Renal cortex interstitium (tissue), 15 donors: ENCODE measurements at places on chromosomes 3 and 15. TPM values are rescaled to one million over a fixed set of nuclear protein-coding genes. Genes with fewer than 3 reads are reported as not detected.

The DGKG gene
- 0.26 TPM for polyA plus RNA-seq

The NMD3 gene
- polyA plus RNA-seq, result 60.0 TPM

The OR5K2 gene
- not detected for polyA plus RNA-seq

The ABTB1 gene
- polyA plus RNA-seq, result 24.7 TPM

The AGBL1 gene
- polyA plus RNA-seq, result 0.26 TPM

The TNFAIP8L3 gene
- 2.5 TPM for polyA plus RNA-seq

The FAM107A gene
- polyA plus RNA-seq, result 4.0 TPM

The NRG4 gene
- polyA plus RNA-seq, result 7.1 TPM

The SIDT1 gene
- 3.9 TPM for polyA plus RNA-seq

The ARNT2 gene
- polyA plus RNA-seq, result 58.3 TPM

The WNT7A gene
- 0.07 TPM for polyA plus RNA-seq

The SLC22A14 gene
- 0.62 TPM for polyA plus RNA-seq

The CTXN2 gene
- polyA plus RNA-seq, result not detected

The HYAL3 gene
- polyA plus RNA-seq, result 2.9 TPM

The SCN10A gene
- polyA plus RNA-seq, result not detected

The SOX14 gene
- polyA plus RNA-seq, result not detected

The CHRM5 gene
- 0.10 TPM for polyA plus RNA-seq

The POLQ gene
- polyA plus RNA-seq, result 7.2 TPM

The FETUB gene
- polyA plus RNA-seq, result 0.31 TPM

The ADGRG7 gene
- polyA plus RNA-seq, result not detected

The THRB gene
- polyA plus RNA-seq, result 26.7 TPM

The ZNF501 gene
- polyA plus RNA-seq, result 12.1 TPM

The LEKR1 gene
- 2.6 TPM for polyA plus RNA-seq

The SPTSSB gene
- polyA plus RNA-seq, result 2.0 TPM

The ZNF502 gene
- polyA plus RNA-seq, result 14.7 TPM

The TMIE gene
- 0.84 TPM for polyA plus RNA-seq

The SH3GL3 gene
- 12.9 TPM for polyA plus RNA-seq
